ENCODE measurements at places on chromosomes 16 and 17.
A peak's percentile ranks its signal among the peaks of the same experiment; 100 is the strongest.

GRCh38 chr17:77535435-77535834, 394.7 kb downstream of the SEC14L1 start:
- no peak for DNase-seq

DNA sequence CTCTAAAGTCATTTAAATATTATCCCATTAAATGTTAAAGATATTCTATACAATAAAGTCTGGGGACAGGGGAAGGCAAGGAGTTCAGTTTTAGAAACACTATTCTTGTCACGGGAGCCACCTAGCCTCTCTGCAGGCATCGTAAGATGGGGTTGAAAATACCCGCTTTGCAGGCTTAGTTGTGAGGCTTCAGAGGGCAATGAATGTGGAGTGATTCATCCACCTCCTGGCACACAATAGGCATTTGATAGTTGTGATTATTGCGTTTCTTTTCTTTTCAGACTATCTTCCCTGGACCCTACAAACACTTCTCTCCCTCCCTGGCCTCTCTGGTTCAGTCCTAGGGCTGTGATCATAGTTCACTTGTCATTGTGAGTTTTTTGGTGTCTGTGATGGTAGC, 19.6 kb downstream of the GLP2R start:
- no peak for DNase-seq

DNA sequence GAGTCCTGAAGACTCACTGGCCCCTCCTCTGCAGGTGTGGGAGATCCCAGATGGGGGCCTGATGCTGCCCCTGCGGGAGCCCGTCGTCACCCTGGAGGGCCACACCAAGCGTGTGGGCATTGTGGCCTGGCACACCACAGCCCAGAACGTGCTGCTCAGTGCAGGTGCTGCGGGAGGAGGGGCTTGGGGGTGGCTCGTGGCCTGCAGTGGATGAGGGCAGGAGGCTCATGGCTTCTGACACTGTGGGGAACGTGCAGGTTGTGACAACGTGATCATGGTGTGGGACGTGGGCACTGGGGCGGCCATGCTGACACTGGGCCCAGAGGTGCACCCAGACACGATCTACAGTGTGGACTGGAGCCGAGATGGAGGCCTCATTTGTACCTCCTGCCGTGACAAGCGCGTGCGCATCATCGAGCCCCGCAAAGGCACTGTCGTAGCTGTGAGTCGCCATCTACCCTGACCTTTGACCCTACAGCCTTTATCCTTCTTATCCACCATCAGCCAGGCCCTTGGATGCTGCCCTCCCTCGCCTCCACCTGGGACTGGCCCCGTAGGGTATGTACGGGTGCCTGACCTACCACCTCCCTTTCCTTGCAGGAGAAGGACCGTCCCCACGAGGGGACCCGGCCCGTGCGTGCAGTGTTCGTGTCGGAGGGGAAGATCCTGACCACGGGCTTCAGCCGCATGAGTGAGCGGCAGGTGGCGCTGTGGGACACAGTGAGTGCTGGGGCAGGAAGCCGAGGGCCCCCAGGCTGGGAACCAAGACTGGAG, 3.6 kb downstream of the CORO1A start:
- DNase-seq, result no peak

DNA sequence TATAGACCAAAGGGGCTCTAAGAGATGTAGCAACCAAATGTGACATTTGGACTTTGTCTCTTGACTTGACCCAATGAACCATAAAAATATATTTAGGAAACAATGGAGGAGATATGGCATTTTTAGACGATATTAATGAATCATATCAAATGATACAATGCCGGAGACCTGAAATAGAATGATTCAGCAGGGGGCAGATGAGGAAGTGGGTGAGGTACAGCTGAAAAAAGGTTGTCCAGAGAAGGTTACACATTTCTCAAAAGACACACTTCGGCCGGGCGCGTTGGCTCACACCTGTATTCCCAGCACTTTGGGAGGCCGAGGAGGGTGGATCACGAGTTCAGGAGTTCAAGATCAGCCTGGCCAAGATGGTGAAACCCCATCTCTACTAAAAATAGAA, 16.5 kb upstream of the SNN start:
- no peak for DNase-seq

- no peak for DNase-seq
Measured at GRCh38 chr17:43822570-43823190, 10.3 kb downstream of the MPP3 start.

DNA sequence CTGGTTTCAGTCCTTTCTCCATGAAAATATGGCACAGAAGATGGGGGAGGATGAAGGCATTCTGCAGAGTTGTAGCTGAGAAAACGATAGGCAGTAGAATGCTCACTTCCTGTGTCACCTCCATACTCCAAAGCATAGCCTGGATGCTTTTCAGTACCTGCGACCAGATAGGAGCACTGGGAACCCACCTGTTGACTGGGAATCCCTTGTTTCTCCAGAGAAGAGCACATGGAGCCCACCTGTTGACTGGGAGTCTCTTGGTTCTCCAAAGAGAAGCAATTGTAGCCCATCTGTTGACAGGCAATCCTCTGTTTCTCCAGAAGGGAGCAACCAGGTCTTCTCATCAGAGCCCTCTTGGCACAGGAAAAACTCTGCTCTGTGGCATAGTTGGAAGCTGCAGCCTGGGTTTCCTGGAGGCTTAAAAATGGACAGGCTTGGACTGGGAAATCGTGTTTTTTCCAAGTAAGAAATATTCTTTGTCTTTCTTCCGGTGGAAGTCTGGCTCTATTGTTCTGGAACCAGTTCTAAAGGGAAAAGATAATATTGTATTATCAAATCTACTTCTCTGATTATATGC, 13.2 kb downstream of the TERF2IP start:
- no peak for DNase-seq

DNA sequence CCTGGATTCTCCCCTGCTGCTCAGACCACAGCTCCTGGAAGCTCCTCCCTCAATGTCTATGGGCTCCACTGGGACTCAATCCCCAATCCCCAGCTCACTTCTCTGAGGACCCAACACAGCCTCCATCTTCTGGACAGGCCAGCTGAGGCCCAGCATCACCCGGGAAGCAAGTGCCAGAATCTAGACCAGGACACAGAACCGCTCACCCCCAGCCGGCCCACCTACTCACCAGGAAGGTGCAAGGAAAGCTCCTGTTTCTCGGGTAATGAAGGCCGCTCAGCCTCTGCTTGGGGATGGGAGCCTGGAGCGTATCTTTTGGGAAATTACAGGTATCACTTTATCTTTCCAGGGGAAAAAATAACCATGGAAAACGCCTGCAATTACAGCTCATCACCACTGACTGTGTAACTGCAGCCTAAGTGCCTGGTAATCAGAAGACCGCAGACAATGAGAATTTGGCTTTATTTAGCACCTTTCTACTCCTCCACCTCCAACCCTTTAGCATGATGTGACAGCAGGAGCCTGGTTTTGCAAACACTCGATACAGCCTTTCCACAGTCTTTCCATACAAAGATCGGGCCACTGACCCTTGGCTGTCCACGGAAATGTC, 49.6 kb upstream of the RPL38 start:
- no peak for DNase-seq

DNA sequence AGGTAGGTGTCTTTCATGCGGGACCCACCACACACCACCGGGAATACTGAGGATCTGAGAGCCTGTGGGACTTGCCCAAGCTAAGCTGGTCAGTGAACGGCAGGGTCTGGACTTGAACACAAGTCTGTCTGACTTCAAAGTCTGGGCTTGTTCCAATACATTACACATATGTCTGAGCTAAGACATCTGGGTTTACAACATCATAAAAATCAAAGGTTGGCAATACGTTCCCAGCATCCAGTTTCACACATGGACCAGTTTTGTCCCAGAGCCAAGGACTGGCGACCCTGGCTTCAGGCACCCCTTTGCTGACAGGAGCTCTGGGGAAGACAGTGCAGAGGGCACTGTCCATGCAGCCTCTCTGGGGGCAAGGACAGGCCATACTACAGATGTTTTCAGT, 27.9 kb upstream of the AXIN2 start:
- DNase-seq, result no peak

- no peak for DNase-seq
Measured at GRCh38 chr16:85654251-85655095, 34.3 kb downstream of the GINS2 start.

- DNase-seq, result no peak
Measured at GRCh38 chr17:63833026-63833740, 5.7 kb upstream of the FTSJ3 start.

DNA sequence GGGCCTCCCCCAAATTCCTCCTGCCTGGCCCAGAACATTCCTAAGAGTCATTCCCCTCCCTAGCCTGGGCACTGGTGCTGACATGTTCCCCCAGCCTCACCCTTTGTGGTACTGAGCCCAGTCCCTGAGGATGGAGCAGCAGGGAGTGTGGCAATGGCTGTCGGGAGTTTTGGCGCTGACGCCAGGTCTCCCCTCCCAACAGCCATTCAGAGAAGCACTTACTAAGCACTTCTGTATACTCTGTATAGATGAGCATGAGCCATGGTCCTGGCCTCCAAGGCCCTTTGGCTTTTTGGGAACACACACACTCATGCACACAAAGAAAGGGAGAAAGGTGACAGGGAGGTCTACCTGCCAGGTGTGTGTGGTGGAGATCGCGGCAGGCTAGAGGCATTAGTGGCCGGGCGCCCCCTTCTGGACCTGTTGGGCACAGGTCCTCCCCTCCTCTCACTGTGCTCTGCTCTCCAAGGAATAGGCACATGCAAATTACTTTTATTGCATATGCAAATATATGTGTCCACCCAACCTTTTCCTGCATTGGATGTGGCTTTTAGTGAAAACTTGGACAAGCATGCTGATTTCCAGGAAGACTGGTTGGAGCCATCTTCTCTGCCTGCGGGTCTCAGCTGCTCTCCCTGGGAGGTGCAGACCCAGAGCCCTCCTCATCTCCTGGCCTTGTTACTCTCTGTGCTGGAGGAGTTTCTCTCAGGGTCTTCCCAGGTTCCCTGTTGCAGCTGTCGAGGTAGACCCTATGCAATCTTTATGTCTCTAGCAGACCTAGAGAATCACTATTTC, 17.4 kb upstream of the C17orf107 start:
- no peak for DNase-seq

GRCh38 chr16:11224894-11225676, 30.9 kb downstream of the SOCS1 start:
- peak; percentile 46 for DNase-seq

GRCh38 chr16:88512728-88513696, 57.2 kb upstream of the ZC3H18 start:
- DNase-seq, result no peak

Measured in GF-D8 (cell line).